Aorta (tissue), 5 donors: ENCODE measurements at places on chromosomes 3 and 15. TPM values are rescaled to one million over a fixed set of nuclear protein-coding genes. Genes with fewer than 3 reads are reported as not detected.

- no peak for DNase-seq
These were observed 25.5 kb upstream of the SNRPA1 start for GRCh38 chr15:101320501-101321052.

- no peak for DNase-seq
These were observed 10.5 kb upstream of the SH3GL3 start for GRCh38 chr15:83436513-83437158.

Gene CD200R1
- 6.5 TPM for total RNA-seq

GRCh38 chr15:55799291-55800212, 56.6 kb upstream of the PRTG start:
- no peak for DNase-seq

Gene CLDN16
- total RNA-seq: not detected

- DNase-seq: no peak
These were observed 1505.7 kb upstream of the CADM2 start for GRCh38 chr3:83453056-83453455.

GRCh38 chr3:118760585-118761290, 273.9 kb downstream of the IGSF11 start:
- no peak for DNase-seq

DNA sequence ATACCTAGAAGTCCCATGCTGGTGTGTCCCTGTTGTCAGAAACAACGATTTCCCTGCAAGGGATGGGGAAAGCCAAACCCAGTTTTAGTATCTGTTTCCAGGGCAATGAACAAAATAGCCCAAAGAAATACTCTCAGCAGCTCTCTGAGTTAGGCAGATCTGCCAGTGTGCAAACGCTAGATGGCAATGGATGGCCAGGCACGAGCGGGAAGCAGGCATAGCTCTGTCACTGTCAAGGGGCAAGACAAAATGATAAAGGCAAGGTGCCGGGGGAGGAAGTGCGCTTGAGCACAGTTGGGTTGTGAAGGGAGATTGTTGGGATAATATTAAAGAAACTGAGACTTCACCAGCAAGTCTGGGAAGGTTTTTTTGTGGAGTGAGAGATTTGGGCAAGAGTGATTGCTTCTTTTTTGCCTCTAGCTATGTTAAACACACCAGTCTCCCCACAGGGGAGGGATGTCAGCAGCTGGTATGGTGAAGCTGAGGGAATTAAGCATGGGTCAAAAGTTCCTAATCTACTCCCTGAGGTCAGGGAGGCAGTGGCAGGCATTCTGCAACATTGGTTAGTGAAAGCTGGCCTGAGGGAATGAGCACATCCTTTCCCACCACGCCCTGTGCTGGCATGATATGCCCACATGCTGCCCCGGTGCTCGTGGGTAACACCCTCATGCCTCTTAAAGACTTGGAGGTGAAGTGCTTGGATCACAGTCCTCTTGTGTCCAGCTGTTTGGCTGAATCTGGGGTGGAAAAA, 117.5 kb downstream of the PDCD6IP start:
- no peak for DNase-seq

- DNase-seq: peak; percentile 79
These were observed 16.9 kb downstream of the MRPL46 start for GRCh38 chr15:88450125-88450798.

GRCh38 chr3:50320853-50321335, 1.7 kb downstream of the HYAL2 start:
- DNase-seq: peak; percentile 93

GRCh38 chr3:169662132-169662842, 1.2 kb downstream of the MECOM start:
- peak; percentile 80 for DNase-seq

Gene MEX3B
- total RNA-seq: 1.2 TPM

- no peak for DNase-seq
These were observed 324.7 kb downstream of the SHQ1 start for GRCh38 chr3:72523429-72524151.

GRCh38 chr3:7562892-7563291, 702.0 kb downstream of the GRM7 start:
- DNase-seq: no peak

- no peak for DNase-seq
These were observed 34.1 kb downstream of the CCDC191 start for GRCh38 chr3:114022145-114022802.

Gene EBLN2
- total RNA-seq: 7.8 TPM

DNA sequence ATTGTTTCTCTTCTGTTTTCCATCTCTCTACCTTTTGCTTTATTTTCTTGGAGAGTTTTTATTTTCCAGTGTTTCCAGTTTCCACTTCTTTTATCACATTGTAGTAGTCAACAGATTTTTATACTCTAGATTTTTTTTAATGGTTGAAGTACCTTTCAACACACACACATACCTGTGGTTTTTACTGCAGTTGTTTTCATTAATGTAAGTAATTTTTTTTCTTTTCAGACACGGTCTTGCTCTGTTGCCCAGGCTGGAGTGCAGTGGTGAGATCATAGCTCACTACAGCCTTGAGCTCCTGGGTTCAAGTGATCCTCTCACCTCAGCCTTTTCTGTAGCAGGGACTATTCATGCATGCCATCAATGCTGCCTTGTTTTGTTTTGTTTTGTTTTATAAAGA, 472.5 kb upstream of the SGO1 start:
- no peak for DNase-seq

GRCh38 chr3:156172536-156172935, 52.2 kb downstream of the KCNAB1 start:
- DNase-seq: no peak

Gene GOLGA8J
- not detected for total RNA-seq

DNA sequence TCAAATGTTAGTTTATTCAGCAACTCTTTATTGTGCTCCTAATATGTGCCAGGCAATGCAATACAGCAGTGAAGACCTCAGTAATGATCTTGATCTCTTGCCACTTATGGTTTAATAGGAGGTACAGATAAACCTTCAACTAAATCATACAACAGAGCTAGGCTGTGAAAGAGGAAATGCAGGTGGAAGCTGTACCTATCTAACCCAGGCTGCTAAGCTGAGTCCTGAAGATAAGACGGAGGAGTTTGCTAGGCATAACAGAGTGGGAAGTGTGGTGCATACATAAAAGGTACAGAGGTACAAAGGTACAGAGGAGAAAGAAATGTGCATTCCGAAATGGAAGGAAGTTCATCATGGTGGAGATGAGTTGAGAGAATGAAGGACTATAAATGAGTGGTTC, 35.0 kb downstream of the KBTBD8 start:
- DNase-seq: no peak

Gene UCN2
- total RNA-seq: not detected

Gene RBP2
- total RNA-seq: not detected

Gene LRRC31
- total RNA-seq: not detected

- DNase-seq: no peak
These were observed 9.4 kb upstream of the COPG1 start for GRCh38 chr3:129239991-129240390.

Gene ZCWPW2
- 1.6 TPM for total RNA-seq

Gene FAIM
- total RNA-seq: 12.6 TPM

DNA sequence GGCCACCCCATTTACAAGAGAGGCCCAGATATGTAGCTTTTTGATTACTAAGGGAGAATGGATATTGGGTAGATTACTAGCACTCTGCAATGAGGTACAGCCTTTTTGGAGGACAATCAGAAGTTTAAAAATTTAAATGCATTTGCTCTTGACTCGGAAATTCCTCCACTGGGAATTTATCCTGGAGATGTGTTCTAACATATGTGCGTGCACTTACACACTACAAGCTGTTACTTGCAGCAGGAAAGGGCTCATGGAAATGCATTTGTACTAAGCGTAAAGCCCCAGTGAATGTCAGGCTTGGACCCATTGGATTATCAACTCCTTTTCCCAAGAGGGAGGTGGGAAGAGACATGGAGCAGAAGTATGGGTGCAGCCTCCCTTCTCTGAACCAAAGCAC, 7.8 kb upstream of the POMGNT2 start:
- DNase-seq: no peak

- no peak for DNase-seq
These were observed 18.6 kb downstream of the ARIH1 start for GRCh38 chr15:72492733-72493132.

Gene NLGN1
- 15.5 TPM for total RNA-seq

- no peak for DNase-seq
These were observed 1476.9 kb downstream of the SI start for GRCh38 chr3:163601426-163601825.

DNA sequence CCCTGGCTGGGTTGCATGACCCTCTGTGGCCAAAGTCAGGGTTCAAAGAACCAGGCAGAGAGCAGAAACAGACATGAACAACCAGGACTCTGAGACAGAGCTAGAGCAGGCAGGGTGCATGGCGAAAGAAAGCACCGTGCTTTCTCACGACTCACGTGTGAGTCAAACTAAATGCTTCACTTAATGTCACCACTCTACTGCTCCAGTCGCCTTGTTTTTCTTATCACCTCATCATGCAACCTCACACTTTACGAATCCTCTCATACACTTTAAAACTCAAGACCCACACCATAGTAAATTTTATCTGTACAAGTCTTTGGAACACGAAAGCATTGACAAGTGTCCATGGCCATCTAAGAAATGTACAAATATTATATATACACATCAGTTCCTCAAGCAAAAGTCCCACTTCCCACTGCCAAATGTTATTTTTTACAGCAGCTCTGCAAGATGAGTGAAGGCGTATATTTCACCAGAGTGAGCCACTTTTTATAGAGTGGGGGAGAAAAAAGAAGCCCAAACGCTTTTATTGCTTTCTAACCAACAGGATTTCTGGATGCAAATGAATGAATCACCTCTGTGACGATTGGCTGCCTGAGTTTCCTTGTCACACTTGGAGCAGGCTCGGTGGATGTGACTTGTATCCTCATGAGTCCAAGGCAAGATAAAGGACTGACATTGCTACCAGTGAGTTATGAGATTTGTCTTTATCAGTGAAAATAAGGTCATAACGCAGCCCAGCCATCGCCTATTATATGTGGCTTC, 16.0 kb upstream of the MEGF11 start:
- DNase-seq: no peak

Gene OCA2
- total RNA-seq: 4.0 TPM

- no peak for DNase-seq
These were observed 1.7 kb downstream of the TMEM89 start for GRCh38 chr3:48619541-48620524.
